ENCODE measurements at places on chromosomes 2 and 18. TPM values are rescaled to one million over a fixed set of nuclear protein-coding genes. Genes with fewer than 3 reads are reported as not detected.
A peak's percentile ranks its signal among the peaks of the same experiment; 100 is the strongest.

The C1GALT1C1L gene
- not detected for total RNA-seq

DNA sequence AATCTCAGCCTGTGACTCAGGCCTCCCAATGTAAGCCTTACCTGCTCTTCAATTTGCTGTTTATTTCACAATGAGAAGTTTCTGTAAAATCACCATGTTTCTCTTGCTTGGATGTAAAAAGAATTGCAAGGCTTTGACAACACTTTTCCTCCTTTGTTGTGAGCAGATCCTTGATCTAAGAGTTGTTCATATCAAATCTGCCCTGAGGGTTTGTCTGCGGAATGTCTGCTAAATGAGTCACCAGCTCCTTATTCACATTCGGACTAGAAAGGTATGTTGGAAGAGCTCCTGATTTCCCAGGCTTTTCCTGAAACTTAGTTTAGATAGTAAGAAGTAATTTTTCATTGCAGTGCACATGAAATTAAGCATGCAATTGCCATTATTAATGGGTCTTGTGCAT lies 268.2 kb upstream of the TCF4 start:
- H3K27me3 ChIP-seq, result no peaks in the 10 kb centered on the region
- H3K27ac ChIP-seq, result peak overlapping the region; percentile 72
- peak; percentile 99 for DNase-seq
- no peaks in the 10 kb centered on the region for H3K36me3 ChIP-seq
- H3K4me1 ChIP-seq, result peaks cover 37% of the 10 kb centered on the region
- peak overlapping the region; percentile 23 for H3K4me3 ChIP-seq

- DNase-seq, result no peak
- H3K36me3 ChIP-seq, result no peaks in the 10 kb centered on the region
- no peak overlapping the region for H3K27ac ChIP-seq
These were observed 161.9 kb downstream of the DPP4 start for GRCh38 chr2:161912154-161912553.

DNA sequence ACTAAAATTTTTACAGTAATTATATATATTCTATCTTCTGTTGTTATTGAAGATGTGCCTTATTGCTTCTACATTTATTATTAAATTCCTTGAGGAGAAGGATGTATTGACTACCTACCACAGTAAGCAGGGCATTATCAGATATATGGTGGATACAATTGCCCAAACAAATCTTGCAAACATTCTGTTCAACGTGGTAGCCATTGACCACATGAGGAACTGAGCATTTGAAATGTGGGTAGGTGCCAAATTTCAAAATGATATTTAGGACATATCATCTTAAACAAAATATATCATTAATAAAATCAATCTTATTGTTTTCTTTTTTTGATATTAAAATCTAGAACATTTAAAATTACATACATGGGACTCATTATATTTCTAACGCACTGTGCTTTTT lies 11.1 kb downstream of the SCN3A start:
- no peaks in the 10 kb centered on the region for H3K4me1 ChIP-seq
- no peak overlapping the region for H3K27ac ChIP-seq
- H3K4me3 ChIP-seq, result no peak overlapping the region
- no peaks in the 10 kb centered on the region for H3K36me3 ChIP-seq

The CNDP1 gene
- not detected for total RNA-seq

DNA sequence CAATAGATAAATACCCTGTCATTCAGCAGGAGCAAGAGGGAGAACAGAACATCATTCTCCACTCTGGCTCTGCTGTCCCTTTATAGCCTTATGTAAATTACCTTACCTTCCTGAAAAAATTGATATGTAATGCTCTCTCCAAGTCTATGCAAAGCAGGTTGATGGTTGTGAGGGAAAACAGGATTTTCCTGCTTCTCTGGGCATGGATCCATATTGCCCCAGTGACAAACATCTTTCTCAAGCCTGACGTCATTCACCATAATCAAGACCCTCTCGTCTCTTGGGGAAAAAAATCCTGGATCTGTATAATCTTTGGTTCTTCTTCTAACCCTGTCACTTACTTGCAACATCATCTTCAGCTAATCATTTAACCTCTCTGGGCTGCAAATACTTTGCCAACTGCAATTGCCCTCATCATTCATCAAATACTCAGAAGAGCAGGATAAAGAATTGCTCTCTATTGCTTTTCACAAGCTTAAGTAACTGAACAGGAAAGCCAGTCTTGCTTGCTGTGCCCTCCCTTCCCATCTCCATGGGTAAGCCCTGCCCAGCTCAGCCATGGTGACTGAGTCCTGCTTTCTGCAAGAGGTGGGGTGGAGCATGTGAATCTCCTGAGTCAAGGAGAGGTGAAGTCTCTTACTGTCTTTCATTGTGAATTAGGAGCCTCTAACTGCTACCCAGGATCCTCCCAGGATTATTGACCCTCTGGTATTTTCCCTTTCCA lies 123.7 kb upstream of the KLF7 start:
- no peaks in the 10 kb centered on the region for H3K27me3 ChIP-seq
- H3K4me1 ChIP-seq, result peaks cover 21% of the 10 kb centered on the region
- no peak overlapping the region for H3K4me3 ChIP-seq

The PNPT1 gene
- total RNA-seq, result 38.8 TPM
